ENCODE measurements at places on chromosomes 4 and X. TPM values are rescaled to one million over a fixed set of nuclear protein-coding genes. Genes with fewer than 3 reads are reported as not detected.

DNA sequence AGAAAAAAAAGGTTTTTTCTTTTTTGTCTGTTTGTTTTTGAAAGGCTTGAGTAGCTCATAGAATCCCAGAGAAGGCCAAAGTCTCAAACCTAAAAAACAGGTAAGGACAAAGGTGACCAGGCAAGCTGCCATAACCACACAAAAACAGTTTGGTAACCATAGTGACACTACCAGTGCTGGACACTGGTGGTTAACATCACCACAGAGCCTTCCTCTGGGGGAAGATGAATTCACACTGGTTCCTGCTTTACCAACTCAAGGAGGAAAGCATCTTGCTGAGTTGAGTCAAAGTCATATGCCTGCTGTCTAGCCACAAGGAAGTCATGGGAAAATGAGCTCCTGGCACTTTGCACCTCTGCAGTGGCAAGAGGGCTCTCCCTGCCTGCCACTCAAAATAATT is 32.5 kb downstream of the IDS start:
- no peak for DNase-seq

DNA sequence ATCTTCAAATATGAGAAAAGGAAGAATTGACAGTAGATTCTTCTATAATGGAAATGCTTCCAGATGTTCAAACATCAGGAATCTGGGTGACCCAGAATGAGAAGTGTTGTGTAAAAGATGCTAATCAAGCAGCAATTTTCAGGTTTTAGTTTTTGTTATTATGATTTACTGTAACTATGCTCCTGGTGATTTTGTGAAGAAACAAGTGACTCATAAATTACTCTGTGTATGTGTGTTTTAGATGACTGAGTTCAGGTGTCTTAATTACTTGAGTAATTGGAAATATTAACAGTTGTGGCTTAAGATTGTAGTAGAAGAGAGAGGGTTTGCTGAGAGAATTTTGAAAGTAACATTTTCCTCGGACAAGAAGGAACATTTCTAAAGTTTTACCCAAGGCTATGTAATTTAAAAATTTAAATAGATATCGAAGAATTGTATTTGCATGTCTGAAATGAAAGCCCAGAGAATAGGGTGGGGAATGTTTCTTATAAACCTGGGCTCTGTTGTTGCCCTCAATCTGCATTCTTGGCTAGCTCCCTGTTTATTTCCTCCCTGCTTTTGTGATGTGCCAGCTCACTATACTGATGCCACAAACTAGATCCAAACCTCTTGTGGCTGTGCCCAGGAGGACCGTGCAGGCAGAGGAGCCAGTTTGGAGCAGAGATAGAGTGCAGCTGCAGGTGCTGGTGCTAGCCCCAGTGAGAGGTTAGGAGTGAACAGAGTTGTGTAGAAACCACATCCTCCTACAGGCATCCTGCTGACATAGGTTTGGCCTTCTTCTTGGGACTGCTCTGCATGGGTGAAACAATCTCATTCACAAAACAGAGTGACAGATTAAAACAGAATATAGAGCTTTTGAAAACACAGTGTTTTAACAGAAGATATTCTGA is 25.4 kb upstream of the TNIP3 start:
- no peak for DNase-seq

CSAG2 gene
- polyA plus RNA-seq: not detected

- DNase-seq: peak; percentile 83
Observed at GRCh38 chrX:11533199-11533651, 132.5 kb downstream of the ARHGAP6 start.

DNA sequence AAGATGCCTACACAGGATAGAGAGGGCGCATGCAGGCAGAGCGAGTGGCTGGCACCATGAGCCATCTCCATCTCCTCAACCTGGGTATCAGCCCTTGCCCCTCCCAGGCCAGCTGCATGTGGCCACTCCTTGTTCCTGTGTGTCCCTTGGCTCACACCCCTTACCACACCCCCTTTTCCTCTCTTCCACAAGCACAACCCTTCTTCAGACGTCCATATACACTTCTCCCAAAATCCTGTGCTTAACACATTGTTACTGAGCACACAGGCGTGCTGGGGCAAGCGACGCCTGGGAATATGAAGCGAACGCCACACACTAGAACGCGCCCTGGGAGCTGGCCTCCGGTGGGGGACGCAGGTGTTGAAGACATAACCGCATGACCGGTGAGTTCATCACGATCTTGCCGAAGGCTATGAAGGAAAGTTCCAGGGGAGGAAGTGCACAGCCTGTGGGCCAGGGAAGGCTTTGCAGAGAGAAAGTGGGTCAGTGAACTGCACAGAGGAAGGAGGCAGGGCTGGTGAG is 19.1 kb upstream of the KIAA0232 start:
- no peak for DNase-seq

GRCh38 chr4:142040043-142040442 is 403.7 kb downstream of the IL15 start:
- DNase-seq: no peak

- DNase-seq: no peak
Observed at GRCh38 chr4:20253735-20254409, 2.2 kb downstream of the SLIT2 start.

DNA sequence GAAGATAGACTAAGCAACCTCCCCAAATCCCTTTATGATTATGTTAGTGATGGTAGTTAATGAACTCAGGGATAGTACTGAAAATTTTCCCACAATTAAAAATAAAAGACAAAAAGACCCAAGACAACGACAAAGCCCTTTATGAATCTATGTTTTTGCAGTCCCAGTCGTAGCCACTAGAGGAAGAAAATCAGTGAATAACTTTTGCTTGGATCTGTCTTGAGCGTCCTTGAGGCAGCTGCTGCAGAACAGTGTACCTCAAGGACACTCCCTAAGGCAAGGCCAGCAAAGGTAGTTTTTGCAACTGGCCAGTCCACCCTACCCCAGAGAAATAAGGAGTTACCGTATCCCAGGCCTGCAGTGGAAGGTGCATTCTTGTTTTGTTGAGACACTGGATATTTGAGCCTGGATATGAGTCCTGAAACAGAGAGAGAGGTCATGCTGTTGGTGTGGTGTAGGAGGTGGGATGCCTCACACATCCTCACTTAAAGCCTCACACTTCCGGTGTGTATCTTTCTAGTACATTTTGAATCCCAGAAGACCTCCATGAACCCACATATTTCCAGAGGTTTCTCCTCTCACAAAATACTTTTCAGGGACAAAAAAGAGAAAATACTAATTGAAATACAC is 8.7 kb upstream of the TIMM8A start:
- peak; percentile 28 for DNase-seq

DNA sequence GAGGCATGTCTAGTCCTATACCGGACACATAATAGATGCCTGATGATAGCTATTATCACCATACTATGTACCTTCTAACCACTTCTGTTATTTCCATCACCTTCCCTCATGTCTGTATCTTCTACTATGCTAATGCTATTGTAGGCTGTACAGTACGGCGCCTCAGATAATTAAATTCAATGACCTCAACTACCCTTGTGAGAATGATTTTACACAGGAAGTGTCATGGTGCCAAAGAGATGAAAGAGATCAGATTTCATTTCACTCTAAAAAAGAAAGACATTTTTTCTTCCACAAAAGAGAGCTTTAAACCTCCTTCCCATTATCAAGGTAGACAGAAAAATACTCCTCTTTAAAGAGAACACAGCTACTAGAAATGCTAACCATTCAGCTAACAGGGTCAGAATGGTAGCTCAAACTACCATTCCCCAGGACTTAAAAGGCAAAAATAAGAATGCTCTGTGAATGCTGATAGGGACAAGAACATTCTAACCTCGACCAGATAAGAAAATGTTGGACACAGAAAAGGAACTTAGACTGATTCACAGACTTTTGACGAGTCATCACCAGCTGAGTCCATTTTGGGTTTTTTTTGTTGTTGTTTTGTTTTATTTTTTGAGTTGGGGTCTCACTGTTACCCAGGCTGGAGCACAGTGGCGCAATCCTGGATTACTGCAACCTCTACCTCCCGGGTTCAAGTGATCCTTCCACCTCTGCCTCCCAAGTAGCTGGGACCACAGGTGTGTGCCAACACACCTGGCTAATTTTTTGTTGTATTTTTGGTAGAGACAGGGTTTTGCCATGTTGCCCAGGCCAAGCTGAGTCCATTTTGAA is 99.2 kb upstream of the RAPGEF2 start:
- DNase-seq: no peak

CLDN22 gene
- not detected for polyA plus RNA-seq

GRCh38 chrX:37454537-37455285 is 105.5 kb downstream of the PRRG1 start:
- DNase-seq: peak; percentile 33

S100G gene
- not detected for polyA plus RNA-seq

- no peak for DNase-seq
Observed at GRCh38 chrX:100407147-100407783, 2.8 kb downstream of the PCDH19 start.

DNA sequence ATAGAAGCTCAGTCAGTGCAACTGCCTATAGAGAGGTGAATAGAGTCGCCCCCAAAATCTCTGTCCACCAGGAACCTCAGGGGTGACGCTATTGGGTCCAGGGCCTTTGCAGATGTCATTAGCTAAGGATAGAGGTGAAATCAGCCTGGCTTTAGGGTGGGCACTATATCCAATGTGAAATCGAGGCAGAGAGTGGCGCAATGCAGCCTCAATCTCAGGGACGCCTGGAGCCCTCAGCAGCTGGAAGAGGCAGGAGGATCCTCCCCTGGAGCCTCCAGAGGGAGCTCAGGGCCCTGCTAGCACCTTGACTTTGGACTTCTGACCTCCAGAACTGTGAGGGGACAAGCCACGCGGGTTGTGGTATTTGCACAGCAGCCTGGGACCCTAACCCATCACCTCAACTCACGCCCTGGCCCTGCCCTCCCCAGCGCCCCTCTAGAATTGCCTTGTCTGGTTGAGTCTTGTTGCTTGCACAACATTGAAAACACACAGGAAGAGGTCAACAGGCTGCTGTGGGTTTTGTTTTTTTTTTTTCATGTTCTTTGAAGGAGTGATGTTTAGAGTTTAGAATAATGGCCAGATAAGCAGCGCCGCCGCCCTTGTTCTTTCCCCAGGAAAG is 89.4 kb upstream of the PSAPL1 start:
- DNase-seq: no peak

GRCh38 chrX:145843146-145843904 is 25.7 kb downstream of the SLITRK2 start:
- no peak for DNase-seq

MTMR8 gene
- polyA plus RNA-seq: 1.4 TPM

- DNase-seq: no peak
Observed at GRCh38 chr4:183332447-183332846, 10.2 kb upstream of the CLDN24 start.

- DNase-seq: no peak
Observed at GRCh38 chr4:121597346-121597934, 99.3 kb downstream of the ANXA5 start.

DNA sequence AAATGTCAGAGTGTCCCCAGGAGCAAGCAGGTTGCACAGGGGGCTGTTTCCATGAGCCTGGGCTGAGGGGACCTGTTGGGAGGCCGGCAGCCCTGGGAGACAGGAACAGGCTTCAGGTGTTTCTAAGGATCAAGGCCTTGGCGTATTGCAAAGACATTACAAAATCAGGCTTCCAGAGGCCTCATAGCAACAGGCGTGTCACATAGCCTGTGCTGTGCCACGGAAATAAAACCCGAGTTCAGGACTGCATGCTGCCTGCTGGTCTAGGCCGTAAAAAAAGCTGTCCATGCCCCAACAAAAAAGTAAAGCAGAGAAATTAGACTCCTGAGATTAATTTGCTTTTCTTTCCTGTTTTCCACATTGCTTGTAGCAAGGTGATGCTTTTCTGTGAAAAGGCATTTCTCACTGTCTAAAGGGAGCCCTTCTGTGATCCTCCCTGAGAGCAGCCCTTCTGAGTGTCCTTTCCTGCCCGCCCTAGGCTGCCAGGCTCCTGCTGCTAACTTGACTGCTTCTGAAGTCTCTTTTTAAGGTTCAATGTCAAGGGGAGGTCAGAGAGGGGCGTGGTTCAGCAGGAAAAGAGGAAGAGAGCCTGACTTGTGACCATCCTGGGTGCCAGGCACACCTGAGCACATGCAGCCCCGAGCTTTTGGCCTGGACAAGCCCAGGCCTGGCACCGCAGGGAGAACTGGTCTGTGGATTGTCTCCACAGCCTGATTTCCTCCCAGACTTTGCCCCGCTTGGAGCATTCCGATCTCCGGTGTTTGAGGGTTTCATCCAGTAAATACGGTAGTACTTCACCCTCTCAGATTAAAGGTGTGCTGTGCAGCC is 21.3 kb downstream of the SHROOM2 start:
- no peak for DNase-seq

PDZD4 gene
- 3.0 TPM for polyA plus RNA-seq

ANXA3 gene
- polyA plus RNA-seq: 162 TPM

DCAF12L1 gene
- not detected for polyA plus RNA-seq

GRCh38 chrX:821327-822107 is 190.9 kb downstream of the SHOX start:
- no peak for DNase-seq

DNA sequence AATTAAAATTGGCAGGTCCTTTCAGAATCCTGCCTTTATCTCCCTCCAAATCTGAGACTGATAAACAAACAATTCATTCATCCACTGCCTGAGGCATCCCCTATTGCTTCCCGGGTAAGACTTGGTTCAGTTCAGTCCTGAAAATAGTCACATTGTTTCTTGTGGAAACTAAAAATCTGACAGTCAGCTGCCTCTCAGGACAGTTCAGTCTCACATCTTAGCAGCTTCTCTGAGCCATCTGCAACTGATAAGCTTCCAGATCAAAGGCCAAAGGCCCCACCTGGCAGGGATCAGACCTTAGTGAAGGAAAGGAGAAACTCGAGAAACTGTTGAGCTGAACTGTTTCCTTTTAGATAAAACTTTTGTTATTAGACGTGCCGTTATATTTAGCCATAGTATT is 264.5 kb downstream of the IL15 start:
- no peak for DNase-seq

DNA sequence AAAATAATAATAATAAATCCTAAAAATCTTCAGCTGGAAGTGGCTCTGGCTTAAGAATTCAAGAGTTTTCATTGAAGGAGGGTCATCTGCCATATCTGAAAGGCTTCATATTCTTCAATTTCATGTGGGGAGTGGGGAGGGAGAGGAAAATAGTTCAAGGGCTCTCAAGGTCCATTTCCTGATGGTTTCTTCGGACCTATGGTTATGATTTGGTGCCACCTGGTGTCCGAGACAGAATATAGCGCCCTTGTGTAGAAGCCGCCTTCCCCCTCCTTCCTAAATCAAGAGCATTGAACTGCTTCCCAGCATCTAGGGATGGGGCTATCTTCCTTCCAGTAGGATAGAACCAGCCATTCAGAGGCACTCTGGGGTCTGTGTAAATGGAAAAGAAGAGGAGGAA is 34.3 kb downstream of the NLGN3 start:
- DNase-seq: peak; percentile 36

SPIN2A gene
- 0.34 TPM for polyA plus RNA-seq

Data from A549 (cell line).